ENCODE measurements at places on chromosomes 2 and 18.
A peak's percentile ranks its signal among the peaks of the same experiment; 100 is the strongest.

DNA sequence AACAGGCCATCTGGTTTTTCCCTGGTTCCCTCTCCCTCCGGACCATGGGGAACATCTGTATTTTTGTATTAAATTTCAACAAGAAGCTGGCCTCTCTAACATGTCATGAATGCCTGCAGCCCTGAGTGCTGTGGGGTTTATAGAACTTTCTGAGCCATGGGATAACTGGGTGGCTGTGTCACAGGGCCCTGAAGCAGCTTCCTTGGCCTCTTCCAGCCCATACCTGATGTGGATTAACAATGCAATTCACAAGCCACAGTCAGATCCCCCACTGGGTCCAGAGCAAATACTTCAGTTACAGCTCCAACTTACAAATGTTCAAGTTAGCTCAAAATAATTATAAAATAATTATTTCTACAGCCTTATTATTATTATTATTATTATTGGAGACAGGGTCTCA is 307.8 kb upstream of the CELF4 start:
- DNase-seq = no peak

GRCh38 chr2:172137109-172137508 is 34.4 kb upstream of the DLX2 start:
- no peak for DNase-seq

DNA sequence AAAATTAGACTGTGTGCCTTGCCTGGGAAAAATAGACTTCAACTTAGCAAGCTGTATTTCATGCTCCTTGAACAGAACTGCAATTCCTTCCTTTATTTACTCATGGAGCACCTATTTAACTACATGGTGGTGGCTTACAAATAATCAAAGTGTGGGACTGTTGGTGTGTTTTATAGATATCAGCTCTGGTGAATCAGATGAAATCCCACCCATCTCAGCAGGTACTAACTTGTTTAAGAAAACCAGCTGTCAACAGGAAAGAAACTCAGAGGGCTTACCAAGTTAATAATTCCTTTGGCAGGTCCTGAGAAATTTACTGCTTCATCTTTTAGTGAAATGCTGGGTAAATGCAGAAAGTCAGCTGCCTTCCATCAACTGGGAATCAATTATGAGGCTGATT is 830.6 kb downstream of the SLC4A3 start:
- no peak for DNase-seq

DNA sequence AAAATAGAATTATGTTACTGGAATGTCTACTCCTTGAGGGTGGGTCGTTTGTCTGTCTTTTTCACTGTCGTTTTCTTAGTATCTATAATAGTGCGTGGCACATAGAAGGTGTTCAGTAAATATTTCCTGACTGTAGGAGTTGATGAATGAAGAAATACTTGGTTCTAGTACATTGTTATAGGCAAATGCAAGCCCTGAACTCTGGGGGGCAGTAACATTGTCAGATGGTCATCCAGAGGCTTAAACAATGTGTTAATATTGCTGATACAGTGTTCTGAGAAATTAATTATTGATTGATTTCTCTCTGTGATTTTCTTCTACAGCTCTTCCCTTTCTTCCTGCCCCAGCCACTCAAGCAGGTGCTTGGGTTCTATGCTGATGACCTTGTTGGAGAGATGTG is 24.4 kb upstream of the THOC1 start:
- DNase-seq = no peak

GRCh38 chr2:48471048-48471474 is 58.9 kb upstream of the STON1 start:
- DNase-seq = no peak

DNA sequence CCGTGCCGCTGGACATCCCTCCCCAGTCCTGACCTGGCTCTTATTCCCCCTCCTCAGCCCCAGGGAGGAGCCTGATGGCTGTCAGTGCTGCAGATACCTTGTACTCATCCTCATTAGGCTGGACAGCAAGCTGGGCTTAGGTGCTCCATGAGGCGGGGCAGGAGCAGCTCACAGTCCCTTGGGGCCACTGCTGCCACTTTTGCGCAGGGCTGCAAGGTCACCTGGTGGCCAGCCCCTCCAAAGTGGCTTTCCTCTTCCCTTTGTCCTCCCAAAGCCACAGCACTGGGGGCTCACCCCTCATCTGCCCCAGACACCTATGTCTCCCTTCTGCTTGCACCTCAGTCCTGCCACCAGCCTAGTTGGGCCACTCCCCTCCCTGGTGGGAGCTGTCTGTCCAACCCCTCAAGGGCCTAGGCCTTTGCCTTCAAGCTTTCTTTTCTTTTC is 60.8 kb downstream of the FAM168B start:
- DNase-seq = no peak

GRCh38 chr2:42105330-42106256 is 57.8 kb downstream of the PKDCC start:
- DNase-seq = peak; percentile 61

GRCh38 chr2:108193251-108193650 is 46.5 kb upstream of the SULT1C3 start:
- DNase-seq = no peak

- DNase-seq = no peak
These were observed 33.5 kb downstream of the DAPL1 start for GRCh38 chr2:158828378-158829164.

DNA sequence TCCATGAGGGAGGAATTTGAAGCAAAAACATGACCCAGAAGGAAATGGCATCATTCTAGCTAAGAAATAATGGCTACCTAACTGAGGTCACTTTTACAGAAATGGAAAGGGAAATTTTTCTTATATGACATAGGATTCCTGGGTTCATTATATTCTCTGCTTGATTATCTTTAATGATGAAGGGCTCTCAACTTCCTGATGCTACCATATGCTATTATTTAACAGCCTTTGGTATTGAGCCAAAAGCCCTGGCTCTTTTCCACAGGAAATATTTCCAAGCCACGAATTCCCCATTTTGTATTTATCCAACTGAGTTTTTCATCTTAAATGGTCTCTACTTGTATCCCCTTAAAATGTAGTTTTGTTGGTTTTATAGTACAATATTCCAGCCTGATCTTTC is 63.2 kb upstream of the NPAS2 start:
- no peak for DNase-seq

DNA sequence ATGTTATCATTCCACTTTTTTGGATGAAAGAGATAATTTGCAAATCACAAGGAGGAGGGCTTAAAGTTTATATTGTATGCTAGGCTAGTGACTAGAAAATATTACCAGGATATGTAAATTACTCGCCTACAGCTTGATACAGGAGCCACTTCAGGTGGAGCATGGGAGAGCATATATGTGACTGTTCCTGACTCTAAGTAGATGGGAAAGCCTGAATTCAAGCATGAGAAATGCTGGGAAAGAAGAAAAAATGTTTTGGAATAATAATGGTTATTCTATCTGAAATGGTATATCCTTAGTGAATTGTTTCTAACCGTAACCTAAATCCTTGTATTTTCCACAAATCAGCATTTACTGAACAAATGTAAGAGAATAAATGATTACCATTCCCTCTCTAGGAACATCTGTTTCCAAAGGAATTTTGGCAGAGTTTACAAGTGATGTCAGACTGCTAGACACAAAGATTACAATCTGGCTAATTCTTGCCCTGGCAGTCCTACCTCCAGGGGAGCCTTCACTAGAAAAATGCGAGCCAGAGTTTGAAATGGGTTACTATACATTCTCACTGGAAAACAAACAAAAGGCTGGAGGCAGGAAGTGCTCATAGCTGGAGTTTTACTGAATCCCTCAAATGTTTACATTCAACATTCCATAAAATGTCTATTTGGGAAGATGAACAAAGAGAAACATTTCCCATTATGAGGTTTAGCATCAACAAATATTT is 129.4 kb upstream of the MAPRE2 start:
- DNase-seq = no peak

GRCh38 chr2:143717053-143717452 is 587.8 kb downstream of the ARHGAP15 start:
- no peak for DNase-seq

All from stimulated activated CD4-positive, alpha-beta T cell treated with anti-CD3 and anti-CD28 coated beads, TNF-alpha, amount 100 ng/mL, for 48 hours (primary cell).